NCI-H1105 (cell line): ENCODE measurements at places on chromosomes 3 and 15.

DNA sequence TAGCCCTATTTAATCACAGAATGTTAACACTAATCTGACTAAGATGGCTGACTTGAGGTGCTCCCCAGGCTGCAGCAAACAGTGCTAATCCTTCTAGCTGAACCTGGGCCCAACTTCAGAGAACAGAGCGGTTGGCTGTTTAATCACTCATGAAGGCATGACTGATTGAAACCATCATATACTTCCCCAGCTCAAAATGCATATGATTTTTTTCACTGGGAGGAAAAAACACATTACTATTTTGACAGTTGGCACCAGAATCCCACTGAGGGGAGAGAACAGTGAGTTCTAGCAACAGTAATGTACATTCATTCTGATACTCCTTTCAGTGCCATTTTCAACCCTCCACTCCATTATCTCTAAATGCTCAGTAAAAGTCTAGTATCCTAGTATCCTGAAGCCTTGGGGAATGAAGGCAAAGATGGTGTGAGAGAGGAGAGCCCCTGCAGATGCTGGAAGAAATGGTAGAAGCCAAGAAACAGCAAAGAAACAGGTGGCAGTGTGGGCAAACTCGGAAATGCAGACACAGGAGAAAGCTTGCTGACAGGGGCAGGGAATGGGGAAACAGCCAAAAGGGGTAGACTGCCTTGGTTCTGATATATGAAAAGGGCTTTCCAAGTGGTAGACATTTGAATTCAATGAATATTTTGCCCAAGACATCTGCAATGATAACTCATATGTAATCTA, 34.4 kb upstream of the CASR start:
- DNase-seq = no peak

DNA sequence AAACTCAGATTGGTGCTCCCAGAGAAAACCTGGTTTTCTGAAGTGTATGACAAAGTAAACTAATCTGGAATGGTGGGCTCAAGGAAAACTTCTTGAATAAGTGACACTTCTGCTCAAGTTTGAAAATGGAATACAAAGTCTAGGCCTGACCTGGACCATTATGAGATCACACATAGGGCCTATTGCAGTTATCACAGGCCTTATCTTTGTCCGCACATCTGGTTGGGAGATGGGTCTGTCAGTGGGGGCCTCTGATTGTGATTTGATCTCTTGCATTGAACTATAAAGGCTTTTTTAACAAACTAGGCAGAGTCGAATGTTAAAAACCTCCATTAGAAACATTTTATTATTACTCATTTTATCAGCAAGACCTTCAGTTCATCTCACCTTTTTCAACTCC, 405.6 kb downstream of the PTPRG start:
- no peak for DNase-seq

GRCh38 chr3:117129516-117129915, 419.9 kb downstream of the TUSC7 start:
- no peak for DNase-seq

GRCh38 chr3:153396581-153396980, 234.6 kb downstream of the RAP2B start:
- no peak for DNase-seq

DNA sequence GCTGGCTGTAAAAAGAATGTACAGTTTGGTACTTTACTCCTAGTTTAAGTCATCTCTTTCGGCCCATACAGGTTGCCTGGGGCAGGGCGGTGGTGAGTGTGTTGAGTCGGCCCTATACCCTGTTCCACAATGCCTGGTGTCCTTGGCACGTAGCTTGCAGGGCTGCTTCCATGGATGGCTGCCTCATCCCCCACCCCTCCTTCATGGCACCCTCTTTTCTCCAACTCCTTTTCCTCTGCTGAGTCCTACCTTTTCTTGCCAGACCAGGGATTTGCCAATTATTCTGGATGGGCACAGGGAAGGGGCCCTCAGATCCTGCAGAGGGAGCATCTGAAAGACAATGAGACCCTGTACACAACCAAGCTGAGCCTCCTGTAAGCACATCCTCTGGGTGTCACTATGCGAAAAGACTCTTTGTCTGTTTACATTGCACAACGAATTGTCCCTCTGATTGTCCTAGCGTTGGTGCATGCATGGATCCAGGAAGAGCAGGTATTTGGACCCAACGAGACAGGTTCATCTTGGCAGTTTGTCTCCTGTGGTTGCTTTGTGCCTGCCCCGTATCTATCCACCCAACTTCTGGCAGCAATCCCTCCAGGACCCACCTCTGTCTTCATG, 73.6 kb upstream of the CGNL1 start:
- no peak for DNase-seq

DNA sequence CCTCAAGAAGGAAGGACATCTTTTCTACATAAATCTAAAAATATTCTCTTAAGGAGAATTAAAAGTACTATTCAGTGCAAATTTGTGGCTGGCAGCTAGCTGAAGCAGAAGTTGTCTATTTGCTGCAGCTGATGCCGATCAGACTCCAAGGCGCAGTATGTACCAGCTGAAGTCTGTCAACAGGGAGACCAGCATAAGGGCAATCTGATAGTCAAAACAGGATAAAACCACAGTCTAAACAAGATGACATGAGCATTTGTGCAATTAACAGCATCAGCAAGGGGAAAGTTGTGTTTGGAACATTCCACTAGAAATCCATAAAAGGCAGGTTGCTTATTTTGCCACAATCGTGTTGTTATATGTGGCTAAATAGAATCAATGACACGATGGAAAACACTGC, 198.2 kb upstream of the ROBO2 start:
- DNase-seq = no peak

DNA sequence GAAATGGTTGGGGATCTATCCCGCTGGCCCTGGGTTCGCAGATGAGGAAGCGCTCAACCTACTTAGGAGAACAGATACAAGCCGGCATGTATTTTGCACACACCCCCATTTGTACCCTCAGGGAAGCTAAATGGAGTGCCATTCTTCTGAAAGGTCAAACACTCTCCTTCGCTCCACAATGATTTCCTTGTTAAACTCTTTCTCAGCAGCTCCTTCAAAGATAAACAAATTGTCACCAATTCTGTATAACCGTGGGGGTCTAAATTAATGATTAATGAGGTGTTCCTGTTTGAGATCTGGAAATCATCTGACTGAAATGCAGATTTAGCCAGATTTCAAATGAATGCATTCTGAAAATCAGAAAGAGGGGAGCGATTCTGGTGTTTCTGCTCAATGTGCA, 124.0 kb downstream of the MEGF11 start:
- DNase-seq = no peak

GRCh38 chr3:39150803-39151631, 2.4 kb downstream of the CSRNP1 start:
- DNase-seq = no peak

DNA sequence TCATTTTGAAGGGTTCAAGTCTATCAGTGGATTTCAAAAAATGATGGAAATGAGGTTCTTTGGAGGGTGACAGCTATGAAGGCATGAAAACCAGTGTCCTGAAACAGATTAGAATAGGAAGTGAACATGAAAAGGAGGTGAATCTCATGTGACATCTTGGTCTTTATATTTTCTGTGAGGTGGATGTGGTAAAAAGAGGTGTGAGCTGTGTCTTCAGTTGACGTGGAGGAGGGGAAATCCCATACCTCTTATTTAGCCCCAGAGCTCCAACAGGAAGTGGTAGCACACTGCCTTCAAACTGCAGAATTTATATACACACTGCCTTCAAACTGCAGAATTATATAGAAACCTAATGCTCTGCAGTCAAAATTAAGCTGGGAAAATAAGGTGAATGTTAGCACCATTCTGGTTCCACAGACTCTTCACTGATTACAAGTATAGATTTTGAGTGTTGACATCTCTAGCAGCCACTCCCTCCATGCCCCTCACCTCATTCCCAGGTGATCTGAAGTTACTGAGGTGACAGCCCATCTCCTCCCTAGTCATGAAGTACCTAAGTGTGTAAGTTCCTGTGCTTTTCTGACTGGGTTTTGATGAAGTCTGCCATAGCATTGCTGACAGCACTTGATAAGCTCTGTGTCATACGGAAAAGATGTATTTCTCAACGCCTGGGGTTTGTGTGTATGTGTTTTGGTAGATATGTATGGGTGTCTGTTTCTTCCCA, 2.7 kb downstream of the RAB8B start:
- no peak for DNase-seq

DNA sequence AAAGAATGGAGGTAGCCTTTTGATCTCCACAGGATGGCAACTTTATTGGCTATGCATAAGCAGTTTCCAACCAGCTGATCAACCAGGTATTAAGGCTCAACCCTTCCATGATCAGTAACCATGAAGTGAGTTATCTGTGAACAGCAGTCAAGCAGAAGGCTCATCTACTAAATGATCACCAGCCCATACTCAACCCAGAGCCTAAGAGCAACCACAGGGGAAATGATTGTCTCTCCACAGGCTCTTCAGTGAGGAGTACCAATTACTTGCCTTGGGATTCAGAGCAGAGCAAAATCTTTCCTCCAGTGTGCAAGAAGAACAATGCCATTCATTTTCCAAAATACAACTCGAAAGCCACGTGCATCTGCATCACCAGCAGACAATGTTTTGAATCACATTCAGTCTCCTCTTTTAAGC, 754.8 kb downstream of the ROBO1 start:
- no peak for DNase-seq

GRCh38 chr3:128382221-128382807, 84.4 kb downstream of the DNAJB8 start:
- no peak for DNase-seq

DNA sequence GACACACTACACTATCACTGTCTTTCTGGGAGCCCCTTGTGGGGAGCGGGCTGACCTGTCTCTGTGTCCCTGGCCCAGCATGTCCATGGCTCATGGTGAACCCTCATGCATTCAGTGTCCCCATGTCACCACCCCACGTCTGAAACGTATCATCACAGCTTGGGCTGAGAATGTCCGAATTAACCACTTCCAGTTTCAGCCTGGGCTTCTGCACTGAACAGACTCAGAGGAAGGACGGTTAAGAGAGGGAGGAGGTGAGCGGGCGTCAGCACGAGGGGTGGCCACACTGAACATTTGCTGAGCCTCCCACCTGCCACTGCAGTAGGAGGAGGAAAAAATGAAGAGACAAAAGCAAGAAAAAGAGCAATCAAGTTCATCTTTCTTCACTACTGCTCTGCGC, 30.5 kb downstream of the ATP2B2 start:
- DNase-seq = no peak

GRCh38 chr15:99335508-99335907, 84.2 kb downstream of the LRRC28 start:
- no peak for DNase-seq
